Stimulated activated CD4-positive, alpha-beta T cell treated with anti-CD3 and anti-CD28 coated beads, Interleukin-15, amount 100 ng/mL, for 48 hours (primary cell): ENCODE measurements at places on chromosomes 2 and 18.

- no peak for DNase-seq
These were observed 32.9 kb upstream of the ITPRID2 start for GRCh38 chr2:181858600-181858999.

- no peak for DNase-seq
These were observed 14.6 kb downstream of the RAB3GAP1 start for GRCh38 chr2:135066710-135067109.

DNA sequence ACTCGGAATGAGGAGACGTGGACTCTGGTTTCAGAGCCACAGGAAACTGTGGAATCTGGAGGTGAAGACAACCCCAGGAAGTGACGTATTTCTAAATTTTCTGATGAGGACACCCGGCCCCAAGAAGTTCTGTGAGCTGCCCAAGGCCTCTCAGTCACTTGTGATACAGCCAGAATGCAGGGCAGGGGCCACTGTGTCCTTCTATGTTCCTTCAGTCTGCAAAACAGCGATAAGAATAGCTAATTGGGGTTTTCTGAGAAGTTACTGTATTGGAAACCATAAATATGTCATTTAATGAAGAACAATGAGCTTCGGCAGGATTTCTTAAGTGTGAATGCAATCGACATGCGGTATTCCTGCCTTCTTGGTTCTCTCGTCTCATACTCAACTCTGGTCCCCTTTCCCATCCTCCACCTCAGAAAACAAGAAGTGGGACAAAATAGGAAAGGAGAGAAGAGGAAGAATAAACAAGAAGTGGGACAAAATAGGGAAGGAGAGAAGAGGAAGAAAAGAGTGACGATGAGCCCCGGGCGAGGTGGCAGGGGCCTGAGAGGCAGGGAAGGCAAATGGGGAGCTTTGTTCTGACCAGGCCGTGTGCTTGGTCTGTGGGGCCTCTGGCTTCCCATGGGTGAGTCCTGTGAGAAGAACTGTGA lies 282.0 kb upstream of the REV1 start:
- DNase-seq: no peak

GRCh38 chr18:28075501-28075900 lies 101.4 kb downstream of the CDH2 start:
- DNase-seq: no peak

DNA sequence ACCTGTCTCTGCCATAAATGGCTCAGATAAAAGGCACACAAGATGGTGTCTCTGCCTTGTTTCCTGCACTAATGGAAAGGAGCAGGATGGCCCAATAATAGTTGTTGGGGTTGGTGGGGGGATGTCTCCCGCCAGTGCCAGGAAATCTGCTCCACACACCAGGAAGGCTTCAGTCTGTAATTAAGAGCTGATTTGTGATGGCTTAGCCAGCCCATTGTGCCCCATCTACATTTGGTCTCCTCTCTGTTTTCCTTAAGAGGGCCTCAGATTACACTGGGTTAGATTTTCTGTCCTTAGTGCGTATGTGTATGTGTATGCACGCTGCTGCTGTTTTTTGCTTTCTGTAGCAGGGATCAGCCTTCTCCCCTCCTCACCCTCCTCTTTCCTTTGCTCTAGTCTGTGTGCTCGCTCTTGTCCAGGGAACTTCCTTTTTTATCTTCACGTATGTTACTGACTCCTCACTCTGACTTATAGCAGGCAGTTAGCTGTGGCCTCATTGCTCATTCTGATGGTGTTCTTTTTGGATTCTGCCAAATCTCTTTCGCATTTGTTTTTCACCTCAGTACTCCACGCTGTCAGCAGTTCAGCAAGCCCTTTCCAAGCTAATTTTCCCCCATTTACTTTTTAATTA lies 33.4 kb upstream of the MGAT5 start:
- no peak for DNase-seq

DNA sequence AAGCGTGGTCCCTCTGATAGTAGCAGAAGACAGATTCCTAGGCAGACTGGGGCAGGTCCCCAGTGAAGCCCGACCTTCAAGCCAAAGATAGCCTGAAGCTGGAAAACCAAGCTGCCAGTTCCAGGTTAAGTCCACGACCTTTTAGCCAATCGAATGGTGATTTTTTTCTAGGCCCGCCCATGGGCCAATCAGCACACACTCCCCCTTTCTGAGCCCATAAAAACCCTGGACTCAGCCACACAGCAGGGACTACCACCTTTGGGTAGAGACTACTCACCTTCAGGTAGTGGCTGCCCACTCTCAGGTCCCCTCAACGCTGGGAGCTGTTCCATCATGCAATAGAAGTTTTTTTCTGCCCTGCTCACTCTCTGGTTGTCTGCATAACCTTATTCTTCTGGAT lies 14.5 kb upstream of the ADI1 start:
- no peak for DNase-seq

- DNase-seq: no peak
These were observed 23.7 kb downstream of the KLHL23 start for GRCh38 chr2:169757356-169757755.

- no peak for DNase-seq
These were observed 266.9 kb upstream of the DSEL start for GRCh38 chr18:67783196-67783946.

GRCh38 chr18:39571511-39571910 lies 2005.9 kb upstream of the CELF4 start:
- no peak for DNase-seq
